ENCODE measurements at places on chromosomes 1 and 21. TPM values are rescaled to one million over a fixed set of nuclear protein-coding genes. Genes with fewer than 3 reads are reported as not detected.

Gene HHIPL2
- 0.60 TPM for total RNA-seq

Gene ASTN1
- not detected for total RNA-seq

Gene PTPRU
- total RNA-seq: not detected

Gene PYHIN1
- 10.9 TPM for total RNA-seq

Gene CR1L
- not detected for total RNA-seq

Gene RGS1
- total RNA-seq: 0.58 TPM
